ENCODE measurements at places on chromosomes 4 and X.

DNA sequence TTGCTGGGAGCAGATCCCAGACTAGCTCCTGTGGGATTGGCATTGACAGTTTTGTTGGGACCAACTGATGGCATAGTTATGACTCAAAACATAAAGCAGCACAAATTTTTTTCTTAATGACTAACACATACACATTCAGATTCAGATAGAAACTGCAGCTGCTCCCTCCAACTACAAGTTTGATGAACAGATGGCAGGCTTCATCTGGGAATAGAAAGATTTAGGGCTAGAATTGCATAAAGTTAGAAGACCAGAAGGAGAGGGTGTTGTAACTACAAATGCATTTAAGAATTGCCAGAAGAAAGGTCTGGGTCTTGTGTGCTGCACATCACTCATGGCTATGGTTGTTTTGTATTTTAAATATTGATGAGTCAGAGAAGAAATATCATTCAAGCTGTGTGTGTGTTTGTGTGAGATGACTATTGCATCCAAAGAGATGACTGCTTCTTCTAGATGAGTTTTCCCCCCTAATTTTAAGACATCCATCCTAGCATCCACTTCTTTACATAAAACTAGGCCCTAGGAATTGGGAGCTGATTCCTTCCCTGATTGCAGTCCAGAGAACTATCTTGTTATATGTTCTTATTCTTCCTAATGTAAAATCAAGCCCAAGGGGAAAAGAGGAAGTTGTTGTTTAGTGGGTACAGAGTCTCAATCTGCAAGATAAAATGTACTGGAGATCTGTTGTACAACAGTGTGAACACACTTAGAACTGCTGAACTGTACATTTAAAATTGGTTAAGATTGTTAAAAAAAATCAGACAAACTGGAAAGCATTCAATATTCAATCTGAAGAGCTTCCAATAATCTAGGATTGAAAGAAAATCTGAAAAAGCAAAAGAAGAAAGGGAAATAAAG is 175.1 kb downstream of the PARM1 start:
- no peak for DNase-seq

DNA sequence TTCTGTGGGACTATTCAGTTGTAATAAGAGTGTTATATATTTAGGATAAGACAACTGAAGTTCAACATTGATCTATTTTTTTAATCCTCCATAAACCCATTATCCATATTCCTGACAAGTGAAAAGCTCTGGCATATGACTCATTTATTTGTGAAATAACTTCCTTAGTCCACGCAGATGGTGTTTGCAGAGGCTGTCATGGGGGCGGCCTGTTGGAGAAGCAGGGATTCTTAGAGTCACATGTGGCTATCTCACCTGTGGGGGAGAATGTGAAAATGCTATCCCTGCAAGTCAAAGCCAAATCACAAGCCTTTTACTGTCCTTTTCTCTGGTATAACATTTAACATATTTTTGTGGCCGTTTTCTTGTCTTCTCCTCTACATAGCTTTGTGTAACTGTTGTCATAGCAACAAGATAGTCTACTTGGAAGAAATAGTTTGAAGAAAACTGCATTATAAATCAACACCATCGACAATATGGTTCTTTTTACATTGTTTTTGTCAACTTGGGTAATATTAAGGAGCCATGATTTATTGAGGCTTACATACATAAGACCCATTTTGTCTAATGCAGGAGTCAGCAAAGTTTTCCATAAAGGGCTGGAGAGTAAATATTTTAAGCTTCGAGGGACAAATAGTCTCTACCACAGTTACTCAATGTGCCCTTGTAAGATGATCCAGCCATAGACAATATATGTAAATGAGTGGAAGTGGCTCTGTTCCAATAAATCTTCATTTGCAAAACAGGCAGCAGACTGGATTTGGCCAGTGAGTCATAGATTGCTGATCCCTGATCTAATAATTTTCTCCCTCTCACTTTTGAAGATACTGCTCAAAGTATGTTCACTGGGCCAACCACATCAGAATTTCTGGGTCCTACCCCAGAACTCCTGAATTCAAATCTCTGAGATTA is 395.0 kb downstream of the DTHD1 start:
- no peak for DNase-seq

DNA sequence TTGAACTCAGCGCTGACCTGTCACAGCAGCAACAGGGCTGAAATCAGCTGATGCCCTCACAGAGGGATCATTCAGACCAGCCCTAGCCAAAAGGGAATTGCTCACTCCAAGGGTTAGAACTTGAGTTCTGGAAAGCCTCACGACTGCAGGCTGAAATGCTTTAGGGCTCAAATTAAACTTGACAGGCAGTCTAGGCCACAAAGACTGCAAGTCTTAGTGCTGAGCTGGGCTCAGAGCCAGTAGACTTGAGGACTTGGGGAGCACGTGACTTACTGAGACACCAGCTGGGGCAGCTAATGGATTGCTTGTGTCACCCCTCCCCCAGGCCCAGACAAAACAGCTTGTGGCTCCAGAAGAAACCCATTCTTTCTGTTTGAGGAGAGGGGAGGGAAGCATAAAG is 119.0 kb upstream of the SLC6A14 start:
- no peak for DNase-seq

- DNase-seq: no peak
Observed at GRCh38 chr4:40333921-40334352, 1.2 kb upstream of the CHRNA9 start.

GRCh38 chr4:77001907-77002306 is 52.4 kb downstream of the SEPTIN11 start:
- peak; percentile 20 for DNase-seq

- no peak for DNase-seq
Observed at GRCh38 chr4:133149932-133150471, 908 bp downstream of the PCDH10 start.

- no peak for DNase-seq
Observed at GRCh38 chr4:62058571-62058970, 858.4 kb downstream of the ADGRL3 start.

DNA sequence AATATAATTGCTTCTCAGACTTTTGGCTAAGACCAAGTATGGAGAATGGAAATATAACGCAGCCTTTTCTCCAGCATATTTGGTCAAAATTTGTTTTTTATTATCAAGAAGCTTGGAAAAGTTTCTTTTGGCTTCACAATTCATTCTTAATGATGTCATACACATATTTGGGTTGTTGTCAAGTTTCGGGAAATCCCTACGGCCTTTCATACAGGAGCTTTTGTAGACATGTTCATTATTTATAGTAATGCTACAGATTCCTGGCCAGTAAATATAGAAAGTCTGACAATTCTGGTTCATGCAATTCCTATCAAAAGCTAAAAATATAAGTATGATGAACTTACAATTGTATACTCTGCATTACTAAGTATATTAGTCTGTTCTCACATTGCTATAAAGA is 112.9 kb downstream of the IRF2 start:
- DNase-seq: no peak

- no peak for DNase-seq
Observed at GRCh38 chr4:42172921-42173320, 20.5 kb upstream of the BEND4 start.

DNA sequence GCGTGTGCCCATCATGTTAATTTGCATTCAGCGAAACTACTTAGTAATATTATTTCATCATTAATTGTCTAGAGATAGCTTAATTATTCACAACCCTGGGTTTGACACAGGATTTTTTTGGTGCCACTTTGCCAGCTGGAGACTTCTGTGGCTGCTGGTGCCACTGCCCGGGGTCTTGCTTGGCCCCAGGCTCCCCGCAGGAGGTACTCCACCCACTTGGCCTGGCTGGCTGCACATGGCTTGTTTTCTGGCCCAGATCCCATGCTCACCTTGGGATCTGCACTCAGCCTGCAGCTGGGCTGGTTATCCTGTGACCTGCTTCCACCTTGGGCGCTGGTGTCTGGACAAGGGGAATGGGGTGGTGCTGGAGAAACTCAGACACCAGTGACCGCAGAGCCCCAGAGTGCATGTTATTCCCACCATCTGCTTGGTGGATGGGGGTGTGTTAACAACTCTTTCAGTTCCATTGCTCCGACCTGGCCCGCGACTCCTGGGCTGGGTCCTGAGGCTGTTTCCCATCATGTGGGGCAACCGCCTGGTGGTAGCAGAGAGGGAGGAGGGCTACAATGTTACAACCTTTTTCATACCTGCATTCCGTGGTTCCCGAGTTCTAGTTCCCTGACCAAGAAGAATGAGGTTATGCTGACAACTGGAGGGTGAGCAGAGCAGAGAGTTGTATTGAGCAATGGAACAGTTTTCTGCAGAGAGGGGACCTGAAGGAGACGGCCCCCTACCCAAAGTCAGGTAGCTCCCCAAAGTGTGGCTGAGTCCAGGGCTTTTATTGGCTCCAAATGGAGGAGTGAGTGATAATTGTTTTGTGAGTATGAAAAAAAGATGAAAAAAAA is 1950.0 kb upstream of the IGFBP7 start:
- DNase-seq: no peak

GRCh38 chr4:108795733-108796132 is 32.9 kb upstream of the ETNPPL start:
- no peak for DNase-seq

DNA sequence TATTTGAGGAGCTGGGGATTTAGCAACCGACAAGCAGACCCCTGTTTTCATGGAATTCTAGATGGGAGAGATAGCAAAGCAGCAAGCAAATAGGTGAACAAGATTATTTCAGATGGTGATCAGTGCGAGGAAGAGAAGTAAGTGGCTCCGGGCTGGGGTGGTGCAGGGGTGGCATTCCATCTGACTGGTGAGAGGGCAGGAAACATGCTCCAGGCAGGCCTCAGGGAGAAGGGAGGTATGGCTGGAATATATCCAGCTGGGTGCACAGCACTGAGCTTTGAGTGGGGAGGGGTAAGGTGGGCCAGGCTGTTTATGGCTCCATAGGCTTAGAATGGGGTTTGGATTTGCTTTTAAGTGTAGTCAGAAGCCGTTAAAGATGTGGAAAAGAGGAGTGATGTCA is 21.2 kb downstream of the PTTG2 start:
- DNase-seq: no peak

DNA sequence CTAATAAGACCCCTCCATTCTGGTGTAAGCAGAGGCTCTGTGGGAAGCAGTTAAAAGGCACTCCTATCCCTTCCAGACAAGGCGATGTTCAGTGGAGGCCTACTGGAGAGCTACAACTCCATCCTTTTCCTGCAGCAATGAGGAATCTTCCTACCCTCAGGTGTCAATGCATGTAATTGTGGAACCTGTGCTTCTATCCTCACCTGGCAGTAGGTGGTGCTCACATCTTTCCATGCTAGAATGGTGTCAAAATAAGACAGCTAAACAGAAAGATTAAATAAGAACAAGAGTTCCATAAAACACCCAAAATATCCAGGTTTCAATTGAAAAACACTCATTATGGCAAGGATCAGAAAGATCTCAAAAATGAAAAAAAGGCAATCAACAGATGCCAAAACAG is 224.6 kb downstream of the IL15 start:
- DNase-seq: no peak

GRCh38 chrX:49106930-49107329 is 16.6 kb downstream of the GPKOW start:
- DNase-seq: no peak

DNA sequence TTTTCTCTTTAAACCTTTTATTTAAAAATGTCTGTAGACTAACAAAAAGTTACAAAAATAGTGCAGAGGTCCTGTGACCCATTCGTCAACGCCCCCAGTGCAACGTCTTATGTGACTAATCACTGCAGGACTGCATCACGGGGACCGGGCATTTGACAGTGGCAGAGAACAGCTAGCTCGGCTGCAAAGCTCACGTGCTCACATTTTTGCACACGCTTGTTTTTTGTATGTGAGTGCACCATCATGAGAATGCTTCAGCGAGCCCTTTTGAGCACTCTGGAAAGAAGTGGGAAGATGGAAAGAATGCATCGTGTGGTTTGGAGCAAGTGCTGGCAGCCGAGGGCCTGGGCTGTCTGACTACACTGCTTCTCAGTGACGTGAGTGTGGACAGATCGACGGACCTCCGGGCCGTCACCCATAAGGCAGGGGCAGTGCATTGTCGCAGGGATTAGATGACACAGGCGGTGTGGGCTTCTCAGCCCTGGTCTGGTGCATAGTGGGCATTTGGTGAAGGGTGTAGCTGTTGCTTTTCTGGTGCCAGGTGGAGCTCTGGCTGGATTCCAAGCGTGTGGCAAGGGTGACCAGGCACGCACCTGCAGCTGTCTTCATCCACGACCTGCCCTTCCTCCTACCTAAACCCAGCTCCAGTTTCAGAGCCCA is 17.7 kb downstream of the SPON2 start:
- no peak for DNase-seq

- DNase-seq: no peak
Observed at GRCh38 chr4:86927843-86928395, 6.9 kb upstream of the AFF1 start.

- DNase-seq: peak; percentile 38
Observed at GRCh38 chr4:66294638-66295037, 624.3 kb upstream of the EPHA5 start.

- no peak for DNase-seq
Observed at GRCh38 chr4:73034896-73035295, 34.6 kb downstream of the COX18 start.

DNA sequence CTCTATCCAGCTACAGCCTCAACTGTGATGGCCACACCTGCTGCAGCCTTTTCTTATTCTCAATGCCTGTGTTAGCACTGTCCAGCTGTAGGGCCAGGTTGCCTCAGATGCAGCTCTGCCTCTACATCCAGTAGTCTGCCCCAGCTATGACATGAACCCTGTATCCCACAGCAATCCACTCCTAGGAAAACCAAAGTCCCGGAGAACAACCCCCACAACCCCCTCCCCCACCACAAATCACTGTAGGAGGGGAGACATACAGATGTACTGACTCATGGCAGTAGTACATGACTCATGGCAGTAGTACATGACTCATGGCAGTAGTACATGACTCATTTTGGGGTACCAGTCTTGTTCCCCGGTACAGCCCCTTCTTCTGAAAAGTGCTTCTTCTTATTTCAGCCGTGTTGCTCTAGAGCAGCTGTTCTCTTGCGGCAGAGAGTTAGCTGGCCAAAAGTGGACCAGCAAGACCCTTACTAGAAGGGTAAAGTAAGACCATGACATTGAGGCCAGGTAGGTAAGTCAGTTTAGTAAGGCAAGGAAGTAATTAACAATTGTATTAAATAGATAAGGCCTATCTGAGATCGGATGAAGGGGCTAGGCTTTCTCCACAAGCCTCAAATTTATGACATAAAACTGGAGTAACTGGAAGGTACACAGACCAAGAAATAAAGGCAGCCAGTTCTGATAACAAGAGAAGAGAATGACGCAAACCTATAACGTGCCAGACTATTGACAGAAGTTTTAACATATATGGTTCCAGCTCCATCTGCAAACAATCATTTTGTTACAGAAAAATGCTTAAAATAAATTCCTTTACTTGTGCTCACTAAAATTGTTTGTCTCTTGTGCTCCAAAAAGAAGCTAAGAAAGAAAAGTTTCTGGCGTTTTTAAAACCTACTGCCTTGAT is 221.4 kb downstream of the TACR3 start:
- no peak for DNase-seq
